Forelimb muscle (tissue), 1 donor: ENCODE measurements at places on chromosomes 2 and 18. TPM values are rescaled to one million over a fixed set of nuclear protein-coding genes. Genes with fewer than 3 reads are reported as not detected.

GRCh38 chr18:24465486-24465885, 5.0 kb downstream of the HRH4 start:
- DNase-seq = no peak

GRCh38 chr2:20556756-20557155, 94.1 kb downstream of the HS1BP3 start:
- no peak for DNase-seq

- DNase-seq = no peak
Observed at GRCh38 chr18:79868811-79869541, 71.2 kb downstream of the KCNG2 start.

GRCh38 chr2:169983506-169983905, 156.3 kb downstream of the UBR3 start:
- DNase-seq = no peak

DNA sequence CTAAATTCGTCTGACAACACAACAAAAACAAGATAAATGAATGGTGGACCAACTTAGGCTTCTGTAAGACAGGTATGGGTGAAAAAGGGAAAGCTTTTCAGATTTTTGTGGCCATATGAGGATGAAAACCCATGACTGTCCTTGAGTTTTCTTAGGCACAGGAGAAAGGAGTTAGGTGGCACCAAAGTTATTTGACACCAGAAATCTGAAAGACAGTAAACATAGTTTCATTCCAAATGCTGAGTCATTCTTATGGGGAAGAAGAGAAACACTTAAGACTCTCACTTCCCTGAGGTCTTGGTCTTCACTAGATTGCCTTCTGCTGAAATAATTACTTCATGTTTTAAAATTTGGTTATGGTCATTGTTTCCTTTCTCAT, 5.2 kb upstream of the GPD2 start:
- DNase-seq = no peak

DNA sequence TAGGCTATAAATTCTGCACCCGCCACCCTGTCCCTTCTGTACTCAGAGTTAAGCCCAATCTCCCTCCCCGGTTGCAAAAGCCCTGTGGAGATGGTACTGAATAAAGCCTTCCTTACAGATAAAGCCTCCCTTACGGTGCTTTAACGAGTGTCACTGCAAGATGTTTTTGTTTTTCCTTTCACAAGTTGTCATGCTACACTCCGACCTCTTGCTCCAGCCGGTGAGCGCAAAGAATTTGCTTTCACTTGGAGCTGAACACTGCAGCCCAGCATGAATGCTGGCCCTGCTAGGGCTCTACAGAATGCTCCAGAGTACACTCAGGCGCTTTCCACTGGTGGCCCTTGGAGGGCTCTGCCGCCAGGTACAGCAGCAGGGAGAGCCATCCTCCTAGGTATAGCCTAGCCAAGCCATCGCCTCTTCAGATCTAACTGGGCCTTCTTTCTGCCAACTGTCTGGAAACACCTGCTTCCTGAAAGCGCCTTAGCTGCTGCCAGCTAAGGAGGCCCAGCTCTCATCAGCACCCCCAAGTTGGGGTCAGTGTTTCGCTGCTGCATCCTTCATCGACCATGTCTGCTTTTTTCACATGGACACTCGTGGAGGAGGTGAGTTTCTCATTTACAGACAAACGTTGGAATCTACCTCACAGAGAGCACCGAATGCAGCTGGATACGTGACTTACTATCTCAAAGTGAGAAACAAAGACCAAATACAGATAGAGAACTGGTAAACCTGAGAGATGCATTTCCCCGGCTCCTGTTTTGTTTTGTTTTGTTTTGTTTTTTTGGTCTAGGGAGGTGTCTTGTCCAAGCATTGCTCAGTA, 13.4 kb upstream of the CREG2 start:
- no peak for DNase-seq

DNA sequence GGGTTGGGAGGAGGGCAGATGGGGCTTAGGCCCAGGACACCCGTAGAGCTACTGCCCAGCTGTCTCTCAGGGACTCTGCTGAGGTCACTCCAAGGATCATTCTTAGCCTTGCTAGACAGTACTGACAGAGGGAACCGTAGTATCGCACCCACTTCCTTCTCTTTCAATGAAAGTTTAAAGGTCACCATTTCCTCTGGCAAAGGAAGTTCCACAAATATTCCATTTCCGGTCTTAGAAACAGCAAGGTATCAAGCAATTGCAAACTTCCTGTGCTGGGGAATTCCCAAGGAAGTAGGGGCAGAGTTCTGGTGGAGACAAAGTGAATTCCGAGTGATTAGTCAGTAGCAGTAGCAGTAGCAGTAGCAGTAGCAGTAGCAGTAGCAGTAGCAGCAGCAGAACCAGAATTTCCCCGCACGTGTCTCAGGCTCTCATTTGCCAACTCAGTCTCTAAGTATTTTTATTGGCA, 24.7 kb downstream of the IL1B start:
- no peak for DNase-seq

DNA sequence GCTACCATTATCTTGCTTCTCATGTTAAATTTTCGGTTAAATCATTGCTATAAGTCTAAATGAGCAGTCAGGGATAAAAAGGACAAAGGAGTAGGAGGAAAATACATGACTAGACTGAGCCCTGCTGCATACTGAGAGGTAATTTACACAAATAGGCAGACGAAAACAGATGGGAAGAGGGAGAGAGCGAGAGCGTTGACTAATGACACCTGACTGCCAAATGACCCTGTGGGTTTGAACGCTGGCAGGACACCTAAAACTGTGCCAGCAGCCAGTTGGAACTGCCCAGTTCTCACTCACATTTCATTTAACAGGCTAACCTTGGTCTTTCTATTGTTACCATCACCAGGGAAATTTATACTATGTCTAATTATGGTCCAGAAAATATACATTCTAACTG, 978.2 kb downstream of the CPS1 start:
- no peak for DNase-seq

The KCNF1 gene
- 3.8 TPM for polyA plus RNA-seq

The ABCB11 gene
- not detected for polyA plus RNA-seq

The GCKR gene
- not detected for polyA plus RNA-seq

The DCDC2C gene
- polyA plus RNA-seq = 0.46 TPM

The MARCO gene
- 1.4 TPM for polyA plus RNA-seq

The LGALSL gene
- polyA plus RNA-seq = 19.8 TPM
